ENCODE measurements at places on chromosomes 3 and 15.
A peak's percentile ranks its signal among the peaks of the same experiment; 100 is the strongest.

DNA sequence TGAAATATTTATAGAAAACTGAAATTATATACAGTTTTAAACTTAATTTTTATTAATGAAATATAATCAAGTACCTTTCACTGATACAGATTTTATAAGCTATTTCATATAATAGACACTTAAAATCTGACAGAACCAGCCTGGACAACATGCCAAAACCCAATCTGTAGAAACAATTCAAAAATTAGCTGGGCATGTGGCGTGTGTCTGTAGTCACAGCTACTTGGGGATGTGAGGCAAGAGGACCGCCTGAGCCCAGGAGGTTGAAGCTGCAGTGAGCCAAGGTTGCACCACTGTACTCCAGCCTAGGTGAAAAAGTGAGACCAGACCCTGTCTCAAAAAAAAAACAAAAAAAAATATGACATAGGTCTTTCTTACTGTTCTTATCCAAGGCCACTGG, 238.3 kb upstream of the MANF start:
- no peak for DNase-seq

- DNase-seq: no peak
Observed at GRCh38 chr15:48798319-48798718, 12.6 kb downstream of the CEP152 start.

DNA sequence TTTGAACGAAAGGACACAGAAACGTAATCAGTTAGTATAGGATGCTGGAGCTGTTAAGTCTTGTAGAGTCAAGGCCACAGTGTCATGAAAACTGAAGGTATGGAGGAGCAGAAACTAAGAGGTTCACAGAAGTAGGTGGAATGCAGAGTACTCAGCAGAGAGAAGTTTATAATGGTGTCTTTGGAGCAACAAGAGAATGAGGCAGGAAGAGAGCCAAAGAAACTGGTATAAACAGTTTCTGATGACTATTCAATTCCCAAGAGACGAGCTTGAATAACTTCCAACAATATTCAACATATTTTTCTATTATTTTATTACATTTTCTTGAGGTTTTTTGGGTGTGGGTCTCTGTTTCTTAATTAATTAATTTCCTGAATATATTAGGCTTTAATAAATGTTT, 29.6 kb downstream of the GALK2 start:
- no peak for DNase-seq

DNA sequence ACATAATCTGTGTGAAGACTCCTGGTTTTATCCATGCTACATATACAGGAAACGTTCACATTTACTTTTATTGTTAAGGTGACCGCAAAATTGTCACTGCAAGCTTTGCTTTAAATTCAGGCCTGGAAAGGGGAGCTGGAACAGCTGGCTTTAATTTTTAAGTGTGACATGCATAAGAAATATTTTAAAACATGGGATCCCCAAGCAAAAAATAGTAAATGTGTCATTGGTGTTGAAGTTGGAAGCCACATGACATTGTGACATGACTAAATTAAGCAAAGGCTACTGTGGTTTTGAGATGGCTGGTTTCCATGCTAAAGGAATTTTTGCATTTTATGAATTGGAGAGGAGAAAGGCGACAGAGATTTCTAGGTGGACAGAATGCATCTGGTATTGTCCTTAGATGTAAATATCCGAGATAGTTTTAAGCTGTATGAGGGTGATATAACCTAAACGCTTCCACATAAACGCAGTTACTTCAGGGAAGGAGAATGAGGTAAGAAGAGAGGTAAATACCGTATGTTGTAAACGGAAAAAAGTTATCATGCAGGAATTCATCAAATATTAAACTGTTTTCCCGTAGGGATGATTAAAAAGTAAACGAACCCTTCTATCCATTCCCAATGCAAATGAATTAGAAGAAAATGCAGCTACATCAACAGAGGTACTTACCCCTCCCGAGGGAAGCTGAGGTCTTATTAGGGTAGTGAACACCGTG, 927 bp upstream of the FYTTD1 start:
- DNase-seq: peak; percentile 77
